ENCODE measurements at places on chromosomes 13 and 19. TPM values are rescaled to one million over a fixed set of nuclear protein-coding genes. Genes with fewer than 3 reads are reported as not detected.

GRCh38 chr13:43767341-43767931, 19.3 kb downstream of the ENOX1 start:
- no peak for DNase-seq

GRCh38 chr13:91355826-91356710, 8.6 kb downstream of the MIR17HG start:
- DNase-seq = no peak

DNA sequence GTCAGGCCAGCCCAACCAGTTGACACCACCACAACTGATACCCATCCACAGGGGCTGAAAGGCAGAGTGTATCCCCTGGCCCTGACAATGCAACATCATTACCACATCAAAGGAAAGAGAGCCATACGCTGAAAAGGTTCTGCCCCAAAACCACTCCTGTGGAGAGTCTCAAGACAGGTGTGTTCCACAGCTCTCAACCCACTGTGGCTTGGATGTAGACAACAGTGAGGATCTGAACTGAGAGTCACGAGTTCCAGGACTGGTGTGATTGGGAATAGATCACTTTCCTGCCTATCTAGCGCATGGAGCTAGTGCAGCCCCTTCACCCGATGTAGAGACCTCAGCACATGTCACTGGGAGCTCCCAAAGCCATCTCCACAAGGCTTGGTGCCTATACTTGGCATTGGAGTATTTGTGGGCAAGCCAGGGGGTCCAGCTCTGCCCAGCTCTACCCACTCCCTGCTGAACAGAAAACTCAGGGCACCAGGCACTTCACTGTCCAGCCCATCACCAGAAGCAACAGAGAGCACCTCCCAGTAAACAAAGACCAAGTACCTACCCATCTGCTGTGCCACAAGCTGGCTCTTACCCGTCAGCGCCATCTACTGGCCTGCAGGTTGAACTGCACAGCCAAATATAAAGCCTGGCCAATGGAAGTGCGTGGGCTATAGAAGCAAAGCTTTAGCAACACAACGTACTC, 579.5 kb downstream of the UQCRFS1 start:
- DNase-seq = peak; percentile 55

GRCh38 chr19:5179256-5179655, 161.4 kb downstream of the PTPRS start:
- DNase-seq = no peak

DNA sequence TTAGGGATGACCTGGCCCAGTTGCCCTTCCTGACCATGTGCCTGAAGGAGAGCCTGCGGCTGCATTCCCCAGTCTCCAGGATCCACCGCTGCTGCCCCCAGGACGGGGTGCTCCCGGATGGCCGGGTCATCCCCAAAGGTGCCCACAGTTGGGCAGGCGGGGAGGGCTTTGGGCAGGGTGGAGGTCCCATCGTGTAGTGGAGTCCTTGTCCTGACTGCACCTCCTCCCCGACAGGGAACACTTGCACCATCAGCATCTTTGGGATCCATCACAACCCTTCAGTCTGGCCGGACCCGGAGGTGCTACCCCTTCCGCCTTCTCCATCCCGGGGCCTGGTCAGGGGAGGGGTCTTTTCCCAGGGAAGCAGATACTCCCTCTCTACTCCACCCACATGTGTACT, 31.7 kb upstream of the CYP4F8 start:
- DNase-seq = no peak

DNA sequence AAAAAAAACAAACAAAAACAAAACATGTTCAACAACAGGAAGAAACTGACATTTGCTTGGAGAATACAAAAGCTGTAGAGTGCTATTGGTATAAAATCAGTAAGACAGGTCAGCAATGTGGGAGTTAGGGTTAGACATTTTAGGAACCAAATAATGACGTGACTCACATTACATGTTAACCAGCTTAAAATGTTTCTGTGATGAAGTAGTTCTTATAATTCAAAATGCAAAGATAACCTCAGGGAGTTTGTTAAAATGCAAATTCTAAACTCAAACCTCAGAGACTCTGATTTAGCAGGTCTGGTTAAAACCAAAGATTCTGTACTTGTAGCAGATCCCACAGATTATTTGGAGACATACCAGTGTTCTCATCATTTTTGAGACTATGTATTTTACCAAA, 549.4 kb upstream of the SLITRK1 start:
- no peak for DNase-seq

DNA sequence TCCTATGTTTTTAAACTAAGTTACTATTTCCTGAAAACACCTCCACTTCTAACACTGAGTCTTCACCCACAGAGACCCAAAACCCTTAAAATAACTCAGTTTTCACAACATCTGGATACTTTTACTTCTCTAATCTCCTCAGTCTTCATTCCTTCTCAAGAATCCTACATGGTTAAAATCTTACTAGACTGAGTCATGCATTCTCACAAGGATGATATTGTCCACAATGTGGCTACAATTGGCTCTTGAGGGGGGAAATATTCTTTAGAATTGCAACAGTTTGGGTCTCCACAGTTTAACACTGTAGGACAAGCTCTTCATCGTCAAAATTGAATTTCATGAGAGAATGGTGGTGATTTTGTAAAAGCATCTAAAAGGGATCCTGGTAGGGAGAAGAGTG, 397.1 kb downstream of the SLITRK5 start:
- no peak for DNase-seq

- no peak for DNase-seq
These were observed 816.8 kb upstream of the PCDH9 start for GRCh38 chr13:68046903-68047302.

DNA sequence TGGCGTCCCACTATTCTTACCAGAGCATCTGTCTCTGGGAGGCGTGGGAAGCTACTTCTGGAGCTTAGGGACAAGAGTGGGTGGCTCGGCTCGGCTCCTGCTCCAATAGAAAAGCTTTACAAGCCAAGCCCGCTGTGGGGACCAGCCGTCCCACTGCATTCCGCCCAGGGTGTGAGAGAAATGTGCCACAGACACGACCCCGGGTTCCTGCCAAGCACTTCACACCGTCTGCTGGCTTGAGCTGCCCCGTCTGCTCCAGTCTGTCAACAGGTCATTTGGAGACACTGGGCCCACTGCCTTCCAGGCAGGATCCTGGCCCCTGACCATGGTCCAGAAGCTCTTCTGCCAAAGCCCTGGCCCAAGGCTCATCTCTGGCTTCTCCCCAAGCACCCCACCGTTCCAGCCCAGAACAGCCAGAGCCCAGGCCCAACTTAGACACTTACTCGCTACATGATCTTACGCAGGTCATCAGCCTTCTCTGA, 6.5 kb upstream of the FKRP start:
- DNase-seq = no peak

GRCh38 chr19:45162608-45163143, 1.9 kb upstream of the NKPD1 start:
- DNase-seq = no peak

DNA sequence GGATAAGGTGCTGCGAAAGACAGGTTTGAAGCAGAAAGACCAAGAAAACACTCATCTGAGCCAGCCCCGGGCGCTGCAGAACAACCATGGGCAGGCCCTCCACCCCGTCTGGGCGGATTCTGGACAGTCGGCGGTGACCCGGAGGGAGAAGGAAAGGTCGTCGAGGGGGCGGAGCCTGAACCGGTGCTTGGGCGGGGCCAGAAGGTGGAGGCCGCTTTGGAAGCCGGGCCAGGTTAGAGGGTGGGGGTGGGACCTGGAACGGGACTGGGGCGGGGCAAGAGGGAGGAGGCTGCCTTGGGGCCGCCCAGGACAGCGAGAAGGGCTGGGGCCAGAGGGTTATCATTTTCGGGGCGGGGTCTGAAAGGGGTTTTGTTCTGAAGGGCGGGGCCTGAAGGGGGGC, 5.0 kb upstream of the ZNF765 start:
- DNase-seq = no peak

DNA sequence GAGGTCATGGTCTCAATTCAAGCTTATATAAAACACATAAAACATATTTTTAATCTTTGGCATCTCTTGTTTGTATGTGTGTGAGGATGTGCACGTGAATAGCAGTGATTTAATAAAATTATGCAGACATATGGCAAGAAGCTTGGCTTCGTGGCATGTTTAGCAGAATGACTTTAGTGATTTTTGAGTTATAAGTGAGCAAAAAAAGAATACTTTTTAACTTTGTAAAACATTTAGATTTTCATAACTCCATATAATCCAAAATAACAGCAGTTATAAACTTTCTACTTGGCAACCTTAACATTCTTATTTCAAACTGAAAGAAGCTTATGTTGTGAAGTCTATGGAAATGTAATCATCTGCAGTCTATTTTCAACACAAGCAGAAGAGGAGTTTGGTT, 120.6 kb downstream of the SLITRK1 start:
- no peak for DNase-seq

DNA sequence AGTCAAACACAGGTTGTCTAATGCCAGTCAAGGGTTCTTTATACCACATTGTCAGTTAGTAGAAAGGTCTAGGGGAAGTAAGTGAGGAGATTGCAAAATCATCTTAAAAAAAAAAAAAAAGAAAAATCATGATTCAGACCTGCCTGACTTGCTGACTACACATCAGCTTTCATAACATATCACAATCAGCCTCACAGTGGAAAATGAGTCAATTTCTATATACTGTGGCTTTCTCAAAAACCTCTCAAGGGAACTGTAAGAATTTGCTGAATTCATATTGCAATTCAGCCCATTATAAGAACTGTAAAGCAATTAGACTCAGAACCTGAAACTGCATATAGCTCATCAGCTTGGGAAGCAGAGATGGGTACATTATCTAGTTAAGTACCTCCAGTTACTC, 75.3 kb upstream of the GPC6 start:
- no peak for DNase-seq

GRCh38 chr13:45500492-45501174, 35.9 kb downstream of the COG3 start:
- no peak for DNase-seq

GRCh38 chr19:53147645-53148044, 11.2 kb downstream of the ZNF347 start:
- DNase-seq = no peak

- no peak for DNase-seq
These were observed 8.9 kb downstream of the COG3 start for GRCh38 chr13:45473627-45474026.

GRCh38 chr13:108816375-108816774, 187.0 kb downstream of the MYO16 start:
- DNase-seq = no peak

- no peak for DNase-seq
These were observed 987 bp downstream of the PNMA8A start for GRCh38 chr19:46470376-46470775.

DNA sequence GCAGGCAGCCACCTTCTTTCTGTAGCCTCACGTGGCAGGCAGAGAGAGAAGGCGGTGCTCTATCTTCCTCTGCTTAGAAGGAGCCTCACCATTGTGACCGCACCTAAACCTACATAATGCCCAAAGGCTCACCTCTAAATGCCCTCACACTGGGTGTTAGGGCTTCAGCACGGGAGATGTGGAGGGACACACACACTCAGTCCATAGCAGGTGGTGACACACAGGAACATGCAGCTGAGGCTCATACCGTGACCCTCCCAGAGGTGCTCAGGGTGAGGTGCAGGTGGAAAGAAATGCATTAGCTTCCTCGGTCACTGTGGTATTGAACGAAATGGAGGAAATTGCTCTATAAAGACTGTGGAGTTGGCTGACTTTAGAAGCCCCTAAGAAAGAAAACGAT, 37.7 kb upstream of the TUBGCP3 start:
- DNase-seq = no peak

- peak; percentile 59 for DNase-seq
These were observed at the start of gene CEACAM1 for GRCh38 chr19:42528354-42529247. Gene CEACAM1, minus strand, starts transcription at chr19:42528481. Its CDS starts 107 bp downstream, at chr19:42528374.

DNA sequence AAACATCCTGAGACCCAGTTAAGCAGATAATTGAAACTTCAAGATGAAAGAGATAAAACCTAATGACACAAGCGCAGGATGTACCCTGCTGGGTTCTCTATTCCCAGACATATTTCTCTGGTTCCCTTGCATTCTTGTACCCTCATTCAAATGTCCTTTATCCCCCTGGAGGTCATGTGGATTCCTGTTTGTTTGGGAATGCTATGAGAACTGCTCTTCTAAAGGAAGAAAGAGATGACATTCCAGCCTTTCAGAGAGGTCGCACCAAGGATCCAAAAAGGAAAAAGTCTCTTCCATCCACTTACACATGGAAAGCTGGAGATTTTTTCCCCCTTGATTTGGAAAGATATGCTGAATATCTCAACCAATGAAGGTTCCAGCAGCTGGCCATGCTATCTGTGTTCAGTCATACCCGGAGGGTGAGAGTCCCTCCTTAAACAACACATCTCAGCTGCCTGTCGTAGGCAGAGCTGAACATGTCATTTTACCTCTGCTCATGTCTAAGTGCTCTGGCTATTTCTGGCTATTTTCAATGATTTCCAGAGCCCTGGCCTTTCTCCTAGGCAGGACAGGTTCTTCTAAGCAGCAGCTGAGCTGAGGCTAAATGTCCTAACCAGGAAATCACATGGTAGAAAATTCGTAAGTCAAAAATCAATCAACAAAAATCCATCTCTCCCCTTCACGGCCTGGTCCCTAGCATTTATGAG, 52.5 kb downstream of the C13orf42 start:
- DNase-seq = no peak

GRCh38 chr13:19782049-19782726, 557 bp downstream of the PSPC1 start:
- peak; percentile 70 for DNase-seq

- no peak for DNase-seq
These were observed 219.5 kb upstream of the TSHZ3 start for GRCh38 chr19:31568724-31569123.

GRCh38 chr13:44155422-44156293, 218.0 kb upstream of the SERP2 start:
- no peak for DNase-seq

DNA sequence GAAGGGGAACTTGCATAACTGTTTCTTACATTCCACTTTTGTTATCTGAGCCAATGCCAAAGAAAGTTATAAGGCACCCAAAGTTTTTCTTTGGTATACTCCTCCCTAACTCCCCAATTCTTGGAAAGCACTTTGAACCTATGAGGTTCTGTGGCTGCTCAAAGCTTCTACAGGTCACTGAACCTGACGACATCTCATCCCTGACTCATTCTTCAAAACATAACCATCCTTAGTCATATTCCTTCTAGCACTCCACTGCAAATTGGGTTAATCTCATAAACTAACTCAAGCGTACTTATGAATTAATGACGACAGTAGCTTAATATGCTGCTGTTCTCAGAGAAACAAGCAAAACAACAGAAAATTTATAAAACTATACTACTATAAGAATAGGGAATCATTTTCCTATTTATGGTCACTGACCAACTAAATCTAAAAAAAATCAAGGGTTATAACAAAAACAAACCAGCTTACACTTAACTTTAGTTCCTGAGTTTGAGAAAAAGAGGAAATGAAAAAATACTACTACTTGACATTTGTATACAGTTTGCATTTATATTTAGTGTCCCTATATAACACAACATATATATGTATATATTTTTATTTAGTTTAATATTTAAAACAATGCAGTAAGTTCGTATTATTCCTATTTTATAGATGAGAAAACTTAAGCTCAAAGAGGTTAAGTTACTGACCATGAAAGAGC, 69.1 kb downstream of the CAB39L start:
- DNase-seq = no peak

MEX3D gene
- total RNA-seq = 6.4 TPM

IL27RA gene
- 75.2 TPM for total RNA-seq

ZNF835 gene
- 1.3 TPM for total RNA-seq

URAD gene
- total RNA-seq = not detected

HRC gene
- total RNA-seq = not detected

FXYD1 gene
- 2.0 TPM for total RNA-seq

GPR108 gene
- 162 TPM for total RNA-seq

KIR2DL3 gene
- total RNA-seq = not detected

PPM1N gene
- total RNA-seq = 6.7 TPM

SPACA4 gene
- not detected for total RNA-seq

PRR22 gene
- total RNA-seq = 4.7 TPM
